ENCODE measurements at places on chromosomes 13 and 19.

DNA sequence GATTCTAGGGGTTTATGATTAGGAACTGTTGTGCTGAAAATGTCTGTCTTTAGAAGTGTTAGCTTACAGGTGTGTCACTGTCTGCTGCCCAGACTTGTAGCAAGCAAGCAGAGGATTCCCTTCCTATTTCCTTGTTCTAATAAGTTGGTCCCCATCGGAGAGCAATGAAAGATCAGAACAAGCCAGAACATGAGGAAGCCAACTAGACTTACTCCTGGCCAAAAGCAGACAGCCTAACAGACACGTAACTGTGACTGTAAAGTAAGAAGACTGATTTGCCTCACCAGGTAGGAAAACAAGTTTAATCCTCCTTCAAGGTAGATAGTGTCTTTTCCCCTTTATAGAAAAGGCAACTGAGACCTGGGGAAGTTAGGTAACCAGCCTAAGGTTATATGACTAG is 12.5 kb downstream of the POLR1D start:
- no peak for DNase-seq

DNA sequence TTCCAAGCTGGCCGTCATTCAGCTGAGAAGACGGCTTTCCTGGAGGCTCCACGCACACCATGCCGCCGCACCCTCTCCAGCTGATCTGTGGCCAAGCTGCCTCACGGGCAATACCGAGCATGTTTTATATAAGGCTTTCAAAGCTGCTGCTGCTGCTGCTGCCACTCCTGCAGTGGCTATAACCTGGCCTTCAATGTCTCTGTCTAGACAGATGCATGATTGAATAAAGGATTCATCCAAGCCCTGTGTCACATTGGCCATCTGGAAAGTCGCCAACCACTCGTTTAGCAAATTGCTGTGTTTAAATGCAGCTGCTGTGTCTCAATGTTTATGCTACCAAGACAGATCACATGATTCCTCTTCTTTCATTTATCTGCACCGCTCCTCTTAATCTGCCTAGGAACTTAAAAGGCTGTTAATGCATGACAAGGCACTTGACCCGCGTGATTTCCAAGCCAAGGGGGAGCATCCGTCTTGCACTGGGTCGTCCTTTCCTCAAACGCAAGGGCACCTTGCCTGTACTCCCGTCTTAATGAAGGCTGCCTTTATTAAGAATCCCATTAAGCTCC is 114.3 kb downstream of the TEX26 start:
- no peak for DNase-seq

- no peak for DNase-seq
Observed at GRCh38 chr19:43799502-43800142, 2.6 kb downstream of the LYPD5 start.

GRCh38 chr13:113399755-113400149 is 35.8 kb upstream of the GRTP1 start:
- no peak for DNase-seq

DNA sequence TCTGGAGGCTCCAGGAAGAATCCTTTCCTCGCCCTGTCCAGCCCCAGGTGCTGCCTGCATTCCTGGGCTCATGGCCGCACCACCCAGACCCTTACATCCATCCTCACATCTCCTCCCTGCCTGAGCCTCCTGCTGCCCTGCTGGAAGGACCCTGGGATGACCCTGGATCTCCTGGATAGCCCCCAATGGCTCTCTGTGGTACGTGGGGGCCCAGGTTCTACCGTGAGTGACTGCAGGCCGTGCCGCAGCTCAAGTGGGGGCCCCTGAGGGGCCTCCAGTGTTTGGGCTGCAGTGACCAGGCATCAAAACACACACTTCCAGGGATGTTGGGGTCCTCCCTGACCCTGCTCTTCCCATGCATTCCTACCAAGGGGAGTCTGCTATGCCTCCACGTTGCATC is 8.3 kb upstream of the MCF2L start:
- DNase-seq: no peak

DNA sequence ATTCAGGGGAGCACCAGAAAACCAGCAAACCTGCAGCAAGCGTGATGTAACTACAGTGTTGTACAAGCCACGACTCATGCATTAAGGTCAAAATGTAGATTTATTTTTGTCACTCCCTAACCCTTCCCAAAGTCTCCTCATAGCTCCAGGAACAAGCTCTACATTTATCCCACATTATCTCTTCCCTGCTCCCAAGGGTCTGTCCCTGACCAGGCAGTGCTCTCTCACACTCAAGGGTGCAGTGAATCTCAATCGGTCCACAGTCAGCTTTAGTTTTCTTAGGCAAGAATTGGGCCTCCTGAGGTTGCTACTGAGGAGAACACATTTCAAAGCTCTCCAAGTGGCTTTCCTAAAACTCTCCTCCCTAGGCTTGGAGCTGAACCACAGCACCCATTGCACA is 219.4 kb downstream of the NHLRC3 start:
- DNase-seq: no peak

DNA sequence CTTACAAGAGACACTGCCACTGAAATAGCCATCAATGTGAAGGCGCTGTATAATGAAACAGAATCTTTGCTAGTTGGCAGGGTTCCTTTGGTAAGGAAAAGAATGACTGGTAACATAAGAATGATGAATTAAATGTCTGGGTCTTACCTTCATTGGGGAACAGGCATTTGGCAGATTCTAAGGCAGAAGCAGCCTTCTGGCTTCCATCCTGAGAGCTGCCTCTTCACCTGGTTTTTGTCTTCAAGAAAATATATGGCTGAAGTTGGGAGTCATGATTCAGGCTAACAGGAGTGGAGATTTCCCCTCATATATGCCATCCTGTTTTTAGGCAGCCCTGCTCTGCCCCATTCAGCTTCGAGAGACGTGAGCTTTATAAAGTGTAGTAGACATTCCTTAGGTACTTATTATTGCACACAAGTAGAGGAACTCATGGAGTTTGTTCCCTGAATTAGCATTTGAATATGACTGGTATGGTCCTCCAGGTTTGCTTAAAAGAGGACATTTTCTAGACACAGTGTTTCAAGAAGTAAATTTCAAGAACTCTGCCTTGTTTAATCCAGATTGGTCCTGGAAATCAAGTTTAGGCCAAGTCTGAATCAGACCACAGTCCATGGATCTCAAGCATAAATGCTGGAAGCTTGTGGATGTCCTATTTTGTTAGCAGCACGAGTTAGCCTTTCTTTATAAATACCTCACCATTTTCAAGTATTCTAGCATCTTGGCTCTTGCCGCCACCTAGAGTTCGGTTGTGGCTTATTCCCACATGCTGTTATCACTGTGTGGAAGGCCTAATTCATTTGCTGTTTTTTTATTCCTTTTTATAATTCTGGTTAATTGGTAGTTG is 56.2 kb upstream of the AKAP11 start:
- DNase-seq: peak; percentile 8

GRCh38 chr19:36436531-36436930 is 18.1 kb upstream of the ZFP82 start:
- no peak for DNase-seq

- no peak for DNase-seq
Observed at GRCh38 chr19:7815325-7815724, 14.7 kb upstream of the EVI5L start.

- DNase-seq: peak; percentile 87
Observed at GRCh38 chr13:35979361-35979951, 151.7 kb downstream of the DCLK1 start.

DNA sequence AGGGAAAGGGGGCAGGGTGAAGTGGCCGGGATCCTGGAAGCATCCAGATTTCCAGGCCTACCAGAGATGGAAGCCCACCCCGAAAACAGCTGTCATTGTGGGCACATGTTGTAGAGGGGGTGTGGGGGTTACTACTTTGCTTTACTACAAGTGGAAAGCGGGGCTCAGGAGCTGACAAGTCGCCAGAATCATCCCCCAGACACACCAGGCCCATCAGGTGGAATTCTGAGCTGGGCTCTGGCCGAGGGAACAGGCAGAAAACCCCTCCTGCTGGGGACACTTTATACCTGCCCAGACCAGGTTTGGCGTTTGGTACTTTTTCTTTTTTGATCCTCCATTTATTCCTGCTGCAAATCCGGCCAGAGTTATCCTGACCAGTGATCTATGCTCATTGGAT is 3.8 kb downstream of the CDX2 start:
- no peak for DNase-seq

DNA sequence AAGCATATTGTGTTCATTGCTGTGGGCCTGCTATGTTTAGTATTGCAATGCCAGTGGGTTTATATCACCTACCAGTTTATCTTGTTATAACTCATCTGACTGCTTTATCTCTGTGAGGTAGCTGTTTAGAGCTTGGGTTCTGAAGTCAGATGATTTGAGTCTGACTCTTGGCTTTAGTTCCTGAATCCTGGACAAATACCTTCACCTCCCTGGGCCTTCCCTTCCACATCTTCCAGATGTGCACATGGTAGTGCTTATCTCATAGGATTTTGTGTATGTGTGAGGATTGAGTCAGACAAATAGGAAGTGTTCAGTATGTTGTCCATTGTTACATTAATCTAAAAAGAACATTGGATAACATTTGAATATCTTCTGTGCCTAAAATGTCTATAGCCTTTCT is 63.5 kb upstream of the ANKRD10 start:
- no peak for DNase-seq

DNA sequence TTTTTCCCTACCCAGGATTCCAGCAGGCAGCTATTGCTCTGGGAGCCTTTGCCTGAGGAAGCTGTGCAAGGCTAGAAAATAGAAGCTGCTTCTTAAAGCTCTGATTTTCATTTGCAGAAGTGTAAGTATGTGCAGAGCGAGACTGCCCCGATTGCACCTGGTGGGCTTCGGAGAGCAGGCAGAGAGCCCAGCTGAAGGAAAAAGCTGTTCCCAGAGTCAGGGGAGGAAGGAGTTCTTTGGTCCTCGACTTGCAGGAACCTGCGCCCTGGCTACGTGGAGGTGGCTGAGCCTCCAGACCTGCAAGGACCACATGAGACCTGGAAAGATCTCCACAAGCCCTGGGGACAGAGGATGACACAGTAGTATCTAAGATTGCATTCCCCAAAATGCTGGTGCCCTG is 235.0 kb upstream of the ARGLU1 start:
- DNase-seq: no peak

DNA sequence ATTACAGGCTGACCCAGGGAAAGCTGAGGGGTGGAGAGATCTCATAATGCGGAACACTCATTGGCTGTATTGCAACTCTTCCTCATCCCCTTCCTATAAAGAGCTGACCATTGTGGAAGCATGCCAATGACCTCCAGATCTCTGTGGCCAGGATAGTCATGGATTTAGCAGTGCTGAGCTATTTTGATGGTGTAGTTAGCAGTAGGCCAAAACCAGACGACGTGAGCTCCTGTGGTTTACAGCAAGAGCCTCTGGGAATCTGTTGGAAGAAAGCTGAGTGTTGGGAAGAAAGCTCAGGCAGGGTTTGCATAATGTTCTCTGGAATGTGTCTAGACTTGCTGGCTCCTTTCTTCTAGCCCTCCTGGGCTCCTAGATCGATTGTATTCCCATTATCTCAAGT is 187.5 kb upstream of the GPC6 start:
- DNase-seq: peak; percentile 33

DNA sequence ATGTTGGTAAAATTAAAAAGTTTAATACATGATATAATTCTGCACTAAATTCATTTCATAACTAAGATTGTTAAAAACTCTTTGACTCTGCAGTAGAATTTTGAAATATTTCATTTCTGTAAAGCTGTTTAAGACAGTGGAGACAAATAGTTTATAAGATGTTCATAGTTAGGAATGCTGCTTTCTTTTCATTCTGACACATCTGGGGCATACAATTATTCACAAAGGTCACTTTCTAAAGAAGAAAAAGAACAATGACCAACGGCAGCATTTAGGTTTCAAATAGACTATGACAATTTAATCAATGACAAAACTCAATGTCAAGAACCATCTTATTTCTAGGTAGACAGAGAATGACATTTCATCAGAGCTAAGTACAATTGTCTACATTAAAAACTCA is 1422.1 kb downstream of the PCDH9 start:
- no peak for DNase-seq

GRCh38 chr19:54938906-54939305 is 8.4 kb downstream of the NLRP7 start:
- DNase-seq: no peak

- DNase-seq: no peak
Observed at GRCh38 chr13:65912516-65912915, 1317.6 kb downstream of the PCDH9 start.

DNA sequence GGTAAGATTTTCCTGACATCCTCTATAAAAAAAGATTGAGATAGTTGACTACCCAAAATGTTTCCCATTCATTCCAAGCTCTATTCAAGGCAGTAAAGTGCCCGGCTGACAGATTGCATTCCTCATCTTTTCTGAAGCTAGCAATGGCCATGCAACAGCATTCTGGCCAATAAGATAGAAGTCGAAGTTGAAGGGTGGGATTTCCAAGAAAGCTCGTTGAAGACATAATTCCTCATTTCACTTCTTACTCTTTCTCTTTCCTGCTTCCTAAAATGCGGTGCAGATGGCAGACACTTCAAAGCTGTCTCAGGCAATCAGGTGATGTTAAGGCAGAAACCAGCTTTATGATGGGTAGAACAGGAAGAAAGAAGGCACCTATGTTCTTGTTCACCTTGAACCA is 13.4 kb upstream of the ALOX5AP start:
- DNase-seq: no peak

- no peak for DNase-seq
Observed at GRCh38 chr19:46373491-46374359, 26.8 kb downstream of the PPP5C start.

GRCh38 chr19:46745030-46745429 is 827 bp upstream of the FKRP start:
- no peak for DNase-seq

Data from fibroblast of skin of left biceps (primary cell).